Heart right ventricle (tissue), 16 donors: ENCODE measurements at places on chromosomes 13 and 19. TPM values are rescaled to one million over a fixed set of nuclear protein-coding genes. Genes with fewer than 3 reads are reported as not detected.
A peak's percentile ranks its signal among the peaks of the same experiment; 100 is the strongest.

GRCh38 chr19:52494518-52494917, 33.0 kb upstream of the ZNF808 start:
- DNase-seq: no peak

CACNA1A gene
- total RNA-seq: 1.3 TPM

LILRB2 gene
- 3.1 TPM for total RNA-seq

CCDC194 gene
- total RNA-seq: not detected

CD70 gene
- total RNA-seq: not detected

- no peak for DNase-seq
These were observed 681 bp downstream of the SLC5A5 start for GRCh38 chr19:17872251-17873001.

GRCh38 chr19:21322528-21322927, 6.7 kb downstream of the ZNF708 start:
- peak; percentile 30 for DNase-seq

SPATA13 gene
- total RNA-seq: 11.0 TPM

- DNase-seq: no peak
These were observed 204.5 kb upstream of the SLITRK1 start for GRCh38 chr13:84086847-84087162.

GRCh38 chr13:95335667-95336066, 34.4 kb upstream of the ABCC4 start:
- no peak for DNase-seq

TNNT1 gene
- 21.0 TPM for total RNA-seq

ZNF724 gene
- 1.5 TPM for total RNA-seq

DNA sequence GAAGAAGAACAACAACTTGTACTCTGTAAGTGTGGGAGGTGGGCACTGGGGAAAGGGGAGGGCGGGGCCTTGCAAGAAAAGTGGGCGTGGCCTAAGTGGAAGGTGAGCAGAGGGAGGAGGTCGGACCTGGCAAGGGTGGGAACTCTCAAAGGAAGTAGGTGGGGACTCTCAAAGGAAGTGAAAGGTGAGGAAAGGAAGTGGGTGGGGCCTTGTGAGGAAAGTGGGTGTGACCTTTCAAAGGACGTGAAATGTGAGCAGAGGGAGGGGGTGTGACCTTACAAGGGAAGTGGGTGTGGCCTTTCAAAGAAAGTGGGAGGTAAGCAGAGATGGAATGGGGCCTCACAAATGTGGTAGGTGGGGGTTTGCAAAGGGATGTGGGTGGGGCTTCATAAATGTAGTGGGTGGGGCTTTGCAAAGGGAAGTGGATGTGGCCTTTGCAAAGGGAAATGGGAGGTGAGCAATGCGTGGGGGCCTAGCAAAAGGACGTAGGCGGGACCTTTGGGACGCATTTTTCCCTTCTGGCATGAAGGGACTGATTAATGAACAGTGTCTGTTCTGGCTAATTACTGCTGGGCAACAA, 25.9 kb downstream of the ACSBG2 start:
- DNase-seq: peak; percentile 63

GRCh38 chr19:34457446-34457845, 24.1 kb upstream of the WTIP start:
- no peak for DNase-seq

DNA sequence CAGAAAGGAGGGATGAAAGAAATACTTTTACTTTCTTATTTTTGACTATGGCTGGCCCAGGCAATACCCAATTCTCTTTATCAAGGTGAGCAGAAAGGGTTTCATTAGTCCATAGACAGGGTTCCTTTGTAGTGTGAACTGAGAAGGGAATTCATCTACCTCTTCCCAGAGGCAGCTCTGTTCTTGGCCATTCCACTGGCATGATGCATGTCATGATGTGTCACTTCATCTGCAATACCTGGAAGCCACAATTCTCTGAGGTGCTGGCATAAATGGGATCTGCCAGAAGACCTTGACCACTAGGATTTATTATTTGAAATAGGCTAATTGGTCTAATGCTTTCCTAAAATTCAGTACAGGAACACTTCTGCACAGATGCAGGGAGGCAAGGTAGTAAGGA, 542.8 kb downstream of the RFC3 start:
- no peak for DNase-seq

ZNF628 gene
- 7.5 TPM for total RNA-seq

GRCh38 chr13:75896271-75896670, 260.1 kb downstream of the LMO7 start:
- DNase-seq: no peak

DNA sequence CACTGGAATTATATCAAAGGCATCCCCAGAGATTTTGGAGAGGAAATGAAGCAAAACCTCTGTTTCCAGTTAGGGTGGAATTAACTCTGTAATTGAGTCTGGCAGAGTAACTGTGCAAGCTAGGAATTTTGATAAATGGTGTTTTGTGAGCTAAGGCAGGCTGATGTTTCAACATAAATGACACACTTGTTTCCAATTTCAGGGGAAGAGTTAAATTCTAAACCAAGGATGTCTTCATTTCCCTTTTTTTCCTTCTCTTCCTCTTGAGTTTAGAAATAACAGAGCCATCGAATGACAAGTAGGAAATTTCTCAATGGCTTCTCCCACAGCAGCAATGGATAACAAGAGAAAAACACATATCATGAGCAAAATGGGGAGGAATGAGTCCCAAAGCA, 131.2 kb downstream of the IRS2 start:
- no peak for DNase-seq

- DNase-seq: no peak
These were observed 22.8 kb downstream of the COL4A2 start for GRCh38 chr13:110329798-110330461.

- DNase-seq: no peak
These were observed 32.9 kb upstream of the SLC15A1 start for GRCh38 chr13:98785405-98785804.

MAST1 gene
- 0.15 TPM for total RNA-seq

DNA sequence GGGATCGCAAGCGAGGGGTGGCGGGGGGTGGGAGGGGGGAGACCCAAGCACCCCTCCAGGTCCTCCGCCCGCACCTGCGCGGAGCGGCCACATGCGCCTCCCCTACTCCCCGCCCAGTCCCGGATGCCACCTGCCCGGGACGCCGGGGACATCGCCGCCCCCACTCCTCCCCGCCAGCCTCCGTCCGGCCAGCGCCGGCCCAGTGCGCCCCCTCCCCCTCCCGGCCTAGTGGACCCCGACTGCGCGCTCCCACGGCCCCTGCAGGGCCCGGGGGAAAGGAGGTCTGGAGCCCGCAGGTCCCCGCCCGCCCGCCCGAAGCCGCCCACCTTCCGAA, 263 bp downstream of the RHPN2 start:
- peak; percentile 27 for DNase-seq

GRCh38 chr13:25678398-25678797, 306.6 kb downstream of the ATP8A2 start:
- no peak for DNase-seq

SHISA7 gene
- not detected for total RNA-seq

DNA sequence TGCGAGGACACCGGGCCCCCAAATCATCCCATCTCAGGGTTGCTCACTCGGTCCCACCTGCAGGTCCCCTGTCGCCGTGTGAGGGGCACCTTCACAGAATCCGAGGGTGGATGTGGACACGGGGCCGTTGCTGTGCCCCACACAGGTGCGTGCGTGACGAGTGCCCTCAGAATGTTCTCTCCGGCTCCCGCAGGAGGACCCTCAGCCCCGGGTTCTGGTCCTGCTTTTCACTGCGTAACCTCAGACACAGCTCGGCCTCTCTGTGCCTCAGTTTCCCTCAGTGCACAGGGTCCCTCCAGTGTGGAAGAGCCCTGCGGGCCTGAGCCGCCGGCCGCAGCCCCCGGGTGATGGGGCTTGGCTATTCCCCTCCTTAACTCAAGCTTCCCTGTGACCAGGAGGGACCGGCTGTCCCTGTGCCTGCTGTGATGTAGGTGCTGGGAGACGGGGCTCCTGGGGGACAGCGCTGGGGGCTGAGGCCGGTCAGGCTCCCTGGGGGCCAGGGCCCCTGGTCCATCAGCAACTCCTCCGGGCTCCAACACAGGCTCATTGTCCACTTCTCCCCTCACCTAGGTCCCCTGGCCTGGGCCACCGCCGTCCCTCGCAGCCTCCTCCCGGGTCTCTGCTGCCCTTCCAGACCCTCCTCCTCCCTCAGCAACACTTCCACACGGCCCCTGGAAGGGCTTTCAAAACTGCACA, 4.8 kb downstream of the SHC2 start:
- no peak for DNase-seq

EPSTI1 gene
- total RNA-seq: 7.6 TPM

DNA sequence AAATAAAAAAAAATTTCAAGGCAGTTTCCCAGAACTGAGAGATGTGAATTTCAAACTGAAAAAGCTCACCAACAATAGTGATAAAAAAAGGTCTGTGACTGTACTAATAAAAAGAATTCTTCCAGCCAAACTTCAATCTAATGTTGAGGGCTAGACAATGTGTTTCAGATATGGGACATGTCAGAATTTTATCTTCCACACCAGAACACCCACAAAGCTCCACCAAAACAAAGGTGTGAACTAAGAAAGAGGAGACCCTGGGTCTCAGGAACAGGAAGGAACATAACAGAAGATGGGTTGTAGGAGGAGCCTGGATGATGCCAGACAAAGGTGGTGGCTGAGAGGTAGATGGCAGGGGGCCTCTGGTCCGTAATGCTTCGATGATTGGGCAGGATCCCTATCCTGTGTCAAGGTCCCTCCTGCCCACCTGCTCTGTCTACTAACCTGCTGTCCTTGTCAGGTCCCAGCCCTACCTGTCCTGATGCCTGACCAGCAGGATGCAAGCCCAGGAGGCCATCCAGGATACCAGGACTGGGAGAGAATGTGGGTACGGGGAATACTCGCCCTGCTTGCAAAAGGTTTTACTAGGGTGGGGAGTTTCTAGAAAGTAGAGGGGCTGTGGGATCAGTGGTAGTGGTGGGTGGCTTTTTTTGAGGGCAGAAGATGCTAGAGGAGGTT, 4.5 kb downstream of the MZF1 start:
- no peak for DNase-seq

DNA sequence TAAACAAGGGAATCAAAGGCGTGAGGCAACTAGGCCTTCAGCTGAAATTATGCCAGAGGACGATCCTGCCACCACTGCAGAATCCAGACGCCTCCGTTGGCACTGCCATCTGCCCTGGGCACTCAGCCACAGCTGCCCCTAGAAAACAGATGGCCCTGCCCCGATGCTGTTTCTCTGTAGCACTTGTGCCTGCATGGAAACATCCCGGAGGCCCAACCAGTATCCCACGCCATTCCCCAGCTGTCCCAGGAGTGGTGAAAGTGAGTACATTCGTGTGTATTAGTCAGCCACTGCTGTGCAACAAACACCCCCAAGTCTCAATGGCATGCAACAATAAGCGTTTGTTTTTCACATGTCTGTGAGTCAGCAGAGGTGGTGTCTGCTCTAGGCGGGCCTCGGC, 8.9 kb upstream of the CRTC1 start:
- DNase-seq: peak; percentile 72

GRCh38 chr19:44024900-44025216, 321 bp upstream of the ZNF222 start:
- DNase-seq: no peak
